ENCODE measurements at places on chromosomes 2 and 18. TPM values are rescaled to one million over a fixed set of nuclear protein-coding genes. Genes with fewer than 3 reads are reported as not detected.

DAW1 gene
- total RNA-seq = 4.1 TPM

MAP2 gene
- total RNA-seq = 7.1 TPM

YES1 gene
- total RNA-seq = 91.6 TPM

STPG4 gene
- 0.53 TPM for total RNA-seq

MDH1B gene
- 1.7 TPM for total RNA-seq

PRKD3 gene
- 61.2 TPM for total RNA-seq

RETSAT gene
- total RNA-seq = 52.8 TPM

C2orf68 gene
- 14.3 TPM for total RNA-seq

CRYGA gene
- not detected for total RNA-seq

NEURL3 gene
- total RNA-seq = not detected

DNER gene
- total RNA-seq = 0.37 TPM

OTOS gene
- not detected for total RNA-seq

POTEI gene
- total RNA-seq = not detected

LYPD1 gene
- total RNA-seq = 21.7 TPM

FSHR gene
- not detected for total RNA-seq
